ENCODE measurements at places on chromosomes 7 and 10.

GRCh38 chr7:73761854-73762658 is 8.0 kb downstream of the CLDN3 start:
- DNase-seq: no peak

DNA sequence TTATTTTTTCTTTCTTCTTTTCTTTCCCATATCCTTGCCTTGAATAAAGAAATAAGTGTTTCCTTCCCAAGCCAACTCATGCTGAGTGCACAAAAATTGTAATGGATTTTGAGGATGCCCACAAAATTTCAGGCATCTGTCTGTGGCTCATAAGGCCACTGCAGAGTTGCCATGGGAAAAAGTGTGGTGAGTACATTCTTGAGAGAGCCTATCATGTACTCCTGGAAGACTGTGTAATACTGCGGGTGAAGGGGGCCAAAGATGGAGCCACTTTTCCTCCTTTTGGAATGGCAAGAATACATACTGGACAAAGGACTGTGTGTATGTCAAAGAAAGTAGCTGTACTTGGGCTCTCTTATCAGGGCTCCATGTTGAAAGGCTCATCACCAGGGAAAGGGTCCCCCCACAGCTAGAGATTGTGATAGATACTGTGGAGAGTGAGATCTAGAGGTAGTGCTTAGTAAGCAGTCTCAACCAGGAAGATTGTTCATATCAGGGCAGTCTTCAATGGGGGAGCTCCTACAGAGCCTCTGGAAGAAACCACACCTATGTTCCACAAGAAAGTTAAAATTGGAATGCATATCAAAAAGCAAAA is 341.6 kb upstream of the KCND2 start:
- DNase-seq: no peak

DNA sequence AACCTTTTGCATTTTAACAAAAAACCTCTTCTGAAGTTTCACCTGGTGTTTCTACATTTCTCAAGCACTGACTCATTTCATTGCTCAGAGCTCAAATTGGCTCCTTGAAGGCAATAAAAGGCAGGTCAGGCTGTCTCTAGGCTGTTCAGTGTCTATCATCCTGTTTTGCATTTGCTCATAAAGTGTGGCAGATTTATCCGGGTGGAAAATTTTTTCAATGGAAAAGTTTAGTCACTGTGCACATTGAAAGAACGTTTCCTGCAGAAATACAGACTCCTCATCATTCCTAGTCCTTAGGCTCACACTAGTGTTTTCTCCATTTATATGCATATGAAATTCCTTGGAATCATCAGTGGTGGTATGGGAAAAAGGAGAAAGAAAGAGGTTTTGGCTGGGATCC is 114.2 kb upstream of the DGKB start:
- no peak for DNase-seq

- no peak for DNase-seq
These were observed 45.1 kb upstream of the PPP2R2D start for GRCh38 chr10:131855461-131856401.

DNA sequence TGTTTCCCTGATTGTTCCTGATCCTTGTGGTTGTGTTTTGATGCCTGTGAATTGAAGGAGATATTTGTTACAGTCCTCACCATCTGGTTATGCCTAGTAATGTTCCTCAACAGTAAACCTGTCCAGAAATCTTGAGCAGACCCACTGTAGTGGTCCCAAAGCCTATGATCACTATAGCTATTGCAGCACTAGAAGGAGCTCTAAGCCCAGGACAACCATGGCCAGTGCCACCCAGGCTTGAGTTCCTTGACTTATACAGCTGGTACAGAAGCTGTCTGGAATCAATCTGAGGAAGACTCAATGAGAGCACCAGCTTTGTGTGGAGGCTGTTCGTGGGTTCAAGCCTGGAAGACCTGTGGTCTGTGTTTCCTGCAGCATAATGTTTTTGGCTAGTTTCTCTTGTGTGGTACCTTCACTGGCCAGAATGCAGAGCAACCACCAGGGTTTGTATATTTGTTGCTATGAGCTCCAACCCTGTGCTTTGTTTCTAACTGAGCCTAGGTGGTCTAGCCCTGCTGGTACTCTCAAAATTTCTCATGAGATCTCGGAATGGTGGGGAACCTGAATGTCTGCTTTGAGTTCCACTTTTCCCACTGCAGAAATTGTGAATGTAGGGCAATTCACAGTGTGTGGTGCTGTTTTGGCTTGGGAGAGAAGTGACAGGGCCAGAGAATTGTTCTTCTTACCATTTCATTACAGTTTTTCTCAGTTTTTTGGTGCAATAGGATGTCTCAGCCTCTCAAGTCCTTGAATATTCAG is 355.2 kb downstream of the SUGCT start:
- DNase-seq: no peak

DNA sequence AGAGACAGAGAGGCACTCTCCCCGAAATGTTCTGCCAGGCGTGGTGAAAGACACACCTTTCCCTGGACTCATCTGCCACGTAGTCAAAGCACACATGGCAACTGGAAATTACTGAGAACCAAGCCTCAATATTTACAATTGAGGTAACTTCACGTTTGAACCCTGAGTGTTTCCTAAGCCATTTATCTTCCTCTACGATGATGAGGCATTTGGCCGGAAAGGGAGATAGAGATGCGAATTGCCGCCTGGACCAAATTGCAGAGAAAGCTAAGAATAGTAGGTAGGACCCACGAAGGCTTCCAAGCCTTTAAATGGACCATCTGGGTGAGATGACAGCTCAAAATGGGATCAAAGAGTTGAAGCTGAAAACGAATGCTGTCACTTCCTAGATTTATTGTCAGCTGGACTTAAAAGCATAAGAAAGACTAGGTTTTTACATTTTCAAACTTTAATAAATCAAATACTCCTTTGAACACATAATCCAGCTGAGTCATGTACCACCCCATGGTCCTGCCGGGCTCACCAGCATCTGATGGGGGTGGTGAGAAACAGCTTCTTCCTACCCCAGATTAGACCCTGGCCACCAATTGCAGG is 135.6 kb upstream of the LYZL2 start:
- no peak for DNase-seq

- no peak for DNase-seq
These were observed 92.7 kb downstream of the LSMEM1 start for GRCh38 chr7:112573302-112574039.

- no peak for DNase-seq
These were observed 15.5 kb downstream of the SVIL start for GRCh38 chr10:29619241-29619669.

Measured in SK-N-MC (cell line).